ENCODE measurements at places on chromosomes 16 and 17. TPM values are rescaled to one million over a fixed set of nuclear protein-coding genes. Genes with fewer than 3 reads are reported as not detected.

Gene FSCN2
- 2.4 TPM for polyA plus RNA-seq

Gene CCL7
- not detected for polyA plus RNA-seq

Gene CPHXL2
- polyA plus RNA-seq = 0.16 TPM

Gene HSDL1
- polyA plus RNA-seq = 53.0 TPM

DNA sequence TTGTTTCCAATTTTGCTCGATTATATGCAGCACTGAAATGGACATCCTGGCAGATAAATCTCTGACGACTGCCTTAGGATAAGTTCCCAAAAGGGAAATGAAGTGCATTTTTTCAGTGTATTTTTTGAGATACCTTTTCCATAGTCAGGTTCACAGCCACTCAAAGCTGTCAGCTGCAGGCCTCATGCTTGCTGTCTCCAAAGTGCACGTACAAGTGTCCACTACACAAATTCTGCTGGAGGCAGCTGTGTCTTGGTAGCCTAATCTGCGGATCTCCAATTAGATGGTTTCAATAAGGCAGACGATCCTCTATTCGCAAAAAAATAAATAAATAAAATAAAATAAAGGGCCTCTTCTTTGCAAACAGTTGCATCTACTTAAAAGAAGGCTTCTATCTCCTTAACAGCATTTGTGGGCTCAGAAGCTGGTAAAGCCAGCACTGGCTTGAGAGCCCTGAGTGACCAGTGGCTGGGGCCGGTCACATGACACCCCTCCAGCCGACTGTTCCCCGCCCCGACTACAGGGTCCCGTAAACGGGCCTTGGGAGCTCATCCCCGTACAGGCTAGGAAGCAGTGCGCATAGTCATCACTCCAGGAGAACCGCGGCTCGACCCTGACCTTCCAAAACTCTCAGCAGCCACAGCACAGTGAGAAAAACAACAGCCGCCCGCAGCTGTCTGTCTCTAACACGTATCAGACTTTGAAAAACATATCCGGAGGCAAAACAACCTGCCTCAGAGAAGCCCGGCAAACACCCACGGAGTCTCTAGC is 18.8 kb downstream of the RPH3AL start:
- DNase-seq = no peak

DNA sequence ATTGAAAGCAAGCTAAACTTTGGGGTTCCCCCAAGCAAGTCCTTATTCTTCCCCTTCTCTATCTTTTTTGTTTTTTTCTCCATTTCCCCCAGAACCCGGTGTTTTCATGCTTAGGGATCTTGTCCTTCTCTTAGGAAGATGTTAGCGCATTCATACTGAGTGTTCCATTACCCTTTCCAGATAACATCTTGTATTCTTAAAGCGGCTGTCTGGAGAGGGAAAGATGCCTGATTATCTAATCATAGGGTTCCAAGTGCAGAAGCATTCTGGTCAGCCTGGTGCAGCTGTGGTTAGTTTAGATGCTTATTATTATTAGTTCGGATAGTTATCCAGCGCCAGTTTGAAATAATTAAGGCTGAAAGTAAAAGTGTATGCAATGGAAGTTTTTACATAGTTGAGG is 2.0 kb downstream of the TOM1L1 start:
- DNase-seq = no peak

DNA sequence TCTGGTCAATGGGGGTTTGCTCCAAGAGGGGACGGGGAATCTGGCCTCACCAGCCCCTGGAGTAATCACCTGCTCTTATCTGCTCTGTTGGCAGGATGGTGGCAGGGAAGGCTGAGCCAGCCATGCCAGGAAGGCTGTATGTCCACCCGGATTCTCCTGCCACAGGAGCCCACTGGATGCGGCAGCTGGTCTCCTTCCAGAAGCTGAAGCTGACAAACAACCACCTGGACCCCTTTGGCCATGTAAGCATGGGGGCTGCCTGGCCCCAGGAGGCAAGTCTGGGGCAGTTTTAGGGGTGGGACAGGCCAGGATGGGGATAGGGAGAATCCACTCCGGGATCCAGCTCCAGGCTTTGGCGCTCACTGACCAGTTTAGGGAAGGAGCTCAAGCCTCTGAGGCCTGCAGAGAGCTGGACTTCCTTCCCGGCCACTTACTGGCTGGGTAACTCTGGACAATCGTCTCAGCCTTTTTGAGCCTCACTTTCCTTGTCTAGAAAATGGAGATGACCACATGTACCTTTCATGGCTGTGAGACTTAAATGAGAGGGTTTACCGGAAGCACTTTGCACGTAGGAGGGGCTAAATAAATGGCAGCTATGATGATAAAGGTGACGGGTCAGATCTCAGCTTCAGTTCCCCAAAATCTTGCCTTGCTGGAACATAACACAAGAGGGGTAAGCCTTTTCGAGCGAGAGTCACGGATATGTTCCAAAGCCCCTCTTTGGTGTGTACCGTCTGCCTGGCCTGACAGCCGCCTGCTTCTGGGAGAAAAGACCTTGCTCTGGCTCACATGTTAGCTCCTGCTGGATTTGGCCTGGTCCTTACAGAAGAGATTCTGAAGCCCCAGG is 15.4 kb downstream of the TBX4 start:
- no peak for DNase-seq

DNA sequence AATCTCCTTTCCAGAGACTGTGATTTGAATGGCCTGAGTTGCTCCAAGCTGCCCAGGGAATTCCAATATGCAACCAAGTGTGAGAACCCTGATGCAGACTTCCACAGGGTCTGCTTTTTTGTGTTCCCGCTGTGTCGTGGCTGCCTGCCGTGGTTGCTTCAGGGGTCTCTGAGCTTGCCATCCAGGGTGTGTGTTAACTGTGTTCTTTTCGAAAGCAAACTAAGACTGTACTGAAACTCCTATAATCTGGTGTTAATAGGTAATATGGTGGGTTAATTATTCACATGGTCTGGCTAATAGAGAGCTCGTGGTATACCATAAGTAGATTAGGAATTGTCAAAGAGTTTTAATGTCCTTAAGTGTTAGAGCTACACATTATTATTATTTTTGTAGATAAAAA is 20.7 kb downstream of the UBN1 start:
- peak; percentile 32 for DNase-seq

DNA sequence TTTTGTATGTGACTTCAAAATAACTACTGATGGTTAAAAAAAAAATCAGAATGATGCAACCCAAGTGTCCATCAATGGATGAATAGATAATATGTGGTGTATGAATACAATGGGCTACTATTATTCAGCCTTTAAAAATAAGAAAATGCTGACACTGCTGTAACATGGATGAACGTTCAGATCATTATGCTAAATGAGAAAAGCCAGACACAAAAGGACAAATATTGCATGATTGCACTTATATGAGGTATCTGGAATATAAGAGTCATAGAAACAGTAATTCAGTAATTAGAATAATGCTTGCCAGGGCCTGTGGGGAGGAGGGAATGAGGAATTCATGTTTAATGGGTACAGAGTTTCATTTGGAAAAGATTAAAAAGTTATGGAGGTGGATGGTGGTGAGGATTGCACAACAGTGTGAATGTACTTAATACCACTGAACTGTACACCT is 25.4 kb downstream of the TENT4B start:
- DNase-seq = no peak

- DNase-seq = no peak
These were observed 81.0 kb downstream of the C16orf78 start for GRCh38 chr16:49454426-49455180.

GRCh38 chr16:1610899-1611632 is 806 bp downstream of the IFT140 start:
- DNase-seq = no peak

GRCh38 chr16:63185235-63185780 is 1149.1 kb upstream of the CDH8 start:
- DNase-seq = no peak

DNA sequence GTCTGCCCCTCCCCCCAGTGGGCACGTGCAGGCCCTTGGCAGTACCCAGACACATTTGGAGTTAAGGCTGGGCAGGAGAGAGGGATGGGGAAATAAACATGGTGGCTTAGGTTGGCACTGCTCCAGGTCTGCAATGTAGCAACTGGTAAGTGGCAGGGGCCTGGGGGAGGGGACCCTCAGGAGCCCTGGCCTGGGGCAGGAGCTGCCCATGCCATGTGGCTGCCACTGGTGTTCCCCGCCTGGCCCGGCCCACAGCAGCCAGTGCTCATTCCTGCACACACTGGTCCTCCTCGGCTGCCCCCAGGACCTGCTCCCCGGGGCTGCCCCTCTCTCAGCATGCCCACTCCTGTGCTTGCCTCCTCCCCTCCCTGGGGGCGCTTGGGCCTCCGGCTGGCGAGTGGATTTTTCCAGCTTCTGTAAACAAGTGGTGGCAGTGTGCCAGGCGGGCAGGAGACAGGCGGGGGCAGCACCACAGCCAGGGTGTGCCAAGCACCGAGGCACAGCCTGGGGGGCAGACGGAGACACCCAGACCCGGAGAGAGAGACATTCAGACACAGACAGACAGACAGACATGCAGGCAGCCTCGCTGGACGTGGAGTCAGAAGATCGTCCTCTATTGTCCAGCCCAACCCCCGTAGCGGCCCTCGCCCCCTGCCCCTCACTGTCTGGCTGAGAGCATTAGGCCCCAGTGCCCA is 9.4 kb downstream of the THRA start:
- no peak for DNase-seq

- no peak for DNase-seq
These were observed 236.1 kb downstream of the GRIN2A start for GRCh38 chr16:9946022-9946720.

- no peak for DNase-seq
These were observed 6.5 kb downstream of the FMNL1 start for GRCh38 chr17:45227926-45228762.

DNA sequence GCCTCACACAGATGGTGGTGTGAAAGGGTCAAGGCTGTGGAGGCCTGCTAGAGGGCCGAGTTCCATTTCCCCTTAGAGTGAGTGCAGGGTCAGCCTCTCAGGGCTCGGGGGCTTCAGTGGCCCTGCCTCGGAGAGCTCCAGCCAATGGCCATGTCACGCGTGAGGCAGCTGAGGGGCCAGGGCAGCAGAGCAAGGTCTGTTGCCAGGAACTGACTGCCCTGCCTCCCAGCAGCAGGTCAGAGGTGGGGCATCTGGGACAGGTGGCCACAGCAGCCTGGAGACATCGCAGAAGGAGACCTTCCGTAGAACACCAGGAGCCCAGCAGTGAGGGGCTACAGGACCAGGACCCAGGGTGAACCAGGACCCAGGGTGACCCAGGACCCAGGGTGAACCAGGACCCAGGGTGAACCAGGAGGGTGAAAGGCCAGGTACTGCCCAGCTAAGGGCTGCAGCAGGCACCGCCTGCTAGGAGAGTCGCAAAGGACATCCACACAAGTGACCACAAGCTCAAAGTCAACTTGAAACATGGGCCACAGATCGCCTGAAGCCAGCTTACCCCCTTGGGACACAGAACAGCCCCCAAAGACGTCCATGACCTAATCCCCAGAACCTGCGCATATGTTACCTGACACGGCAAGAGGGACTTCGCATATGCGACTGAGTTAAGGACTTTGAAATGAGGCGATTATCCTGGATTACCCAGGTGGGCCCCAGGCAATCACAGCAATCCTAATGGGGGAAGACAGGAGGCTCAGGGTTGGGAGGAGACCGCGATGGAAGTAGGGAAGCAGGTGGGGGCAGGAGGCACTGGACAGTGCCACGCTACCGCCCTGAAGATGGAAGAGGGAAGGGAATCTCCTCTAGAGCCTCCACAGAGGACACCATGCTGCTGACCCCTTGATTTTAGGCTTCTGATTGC is 4.8 kb upstream of the MEAK7 start:
- no peak for DNase-seq

DNA sequence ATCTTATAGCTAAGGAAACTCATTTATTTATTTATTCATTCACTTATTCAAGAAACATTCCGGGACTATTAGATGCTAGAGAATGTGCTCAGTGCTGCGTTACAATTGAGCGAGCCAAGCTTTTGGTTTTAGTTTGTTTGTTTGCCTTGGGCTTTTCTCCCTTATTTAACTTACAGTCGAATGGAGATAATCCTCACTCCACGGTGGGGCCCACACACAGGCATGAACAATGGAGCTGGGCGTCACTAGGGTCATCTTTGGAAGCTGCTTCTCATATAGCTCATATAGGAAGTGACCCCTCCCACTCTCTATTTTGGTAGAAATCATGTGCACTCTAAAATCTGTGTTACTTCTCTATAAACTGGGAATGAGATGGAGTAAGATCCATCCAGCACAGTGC is 210.0 kb downstream of the TMEM114 start:
- no peak for DNase-seq

DNA sequence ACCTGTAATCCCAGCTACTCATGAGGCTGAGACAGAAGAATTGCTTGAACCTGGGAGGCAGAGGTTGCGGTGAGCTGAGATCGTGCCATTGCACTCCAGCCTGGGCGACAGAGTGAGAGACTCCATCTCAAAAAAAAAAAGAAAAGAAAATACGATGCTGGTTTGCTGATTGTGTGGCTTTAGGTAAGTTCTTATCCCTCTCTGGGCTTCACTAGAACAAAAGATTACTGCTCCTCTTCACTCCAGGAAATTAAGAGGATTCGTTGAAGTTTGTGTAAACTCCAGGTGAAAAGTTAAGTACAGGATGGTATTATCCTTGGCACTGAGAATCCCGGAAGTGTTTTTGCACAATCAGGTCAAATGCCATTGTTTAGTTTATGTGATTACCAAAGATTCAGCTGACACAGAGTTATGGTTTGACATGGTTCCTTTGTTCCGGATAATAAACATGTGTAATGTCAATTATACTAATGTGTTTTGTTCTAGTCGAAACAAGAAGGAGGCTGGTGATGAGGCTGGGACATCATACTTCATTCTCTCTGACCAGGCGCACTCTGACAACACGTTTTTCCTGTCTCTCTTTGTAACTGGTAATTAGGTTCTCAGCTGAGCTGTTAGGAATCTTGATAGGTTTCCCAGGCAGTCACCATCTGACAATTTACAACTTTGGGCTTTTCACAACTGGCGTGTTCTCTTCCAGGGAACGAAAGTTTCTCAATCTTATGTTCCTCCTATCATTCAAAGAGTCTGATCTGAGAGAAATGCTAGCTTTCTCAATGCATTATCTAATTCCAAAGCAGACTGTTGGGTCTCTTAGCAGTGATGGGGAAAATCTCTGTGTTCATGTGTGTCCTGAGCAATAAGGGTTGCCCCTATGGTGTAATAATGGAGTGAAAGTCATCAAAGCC is 10.8 kb upstream of the TAOK1 start:
- DNase-seq = no peak

- DNase-seq = no peak
These were observed 18.9 kb downstream of the NTAN1 start for GRCh38 chr16:15037003-15037402.

- DNase-seq = no peak
These were observed 22.1 kb downstream of the TMC7 start for GRCh38 chr16:19005561-19006445.

DNA sequence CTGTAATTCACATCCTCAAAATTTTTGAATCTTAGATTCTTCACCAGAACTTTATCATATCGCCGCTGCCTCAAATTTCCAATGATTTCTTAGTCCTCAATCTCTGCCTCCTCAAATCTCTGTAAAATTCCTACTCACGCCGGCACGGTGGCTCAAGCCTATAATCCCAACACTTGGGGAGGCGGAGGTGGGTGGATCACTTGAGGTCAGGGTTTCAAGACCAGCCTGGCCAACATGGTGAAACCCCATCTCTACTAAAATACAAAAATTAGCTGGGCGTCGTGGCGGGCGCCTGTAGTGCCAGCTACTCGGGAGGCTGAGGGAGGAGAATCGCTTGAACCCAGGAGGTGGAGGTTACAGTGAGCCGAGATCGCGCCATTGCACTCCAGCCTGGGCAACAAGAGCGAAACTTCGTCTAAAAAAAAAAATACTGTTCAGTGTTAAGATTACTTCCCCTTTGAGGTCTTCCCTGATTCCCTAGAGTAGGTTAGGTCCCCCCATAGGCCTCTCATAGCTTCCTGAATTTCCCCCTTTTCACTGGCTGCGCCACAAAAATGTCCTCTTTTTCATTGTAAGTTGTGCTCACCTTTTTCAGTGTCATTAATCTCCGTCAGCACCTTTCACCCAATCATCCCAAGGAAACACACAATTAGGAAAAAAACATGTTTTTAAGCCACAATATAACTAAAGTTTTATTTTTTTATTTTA is 919 bp upstream of the CBX1 start:
- DNase-seq = no peak
